ENCODE measurements at places on chromosomes 1 and 21.

DNA sequence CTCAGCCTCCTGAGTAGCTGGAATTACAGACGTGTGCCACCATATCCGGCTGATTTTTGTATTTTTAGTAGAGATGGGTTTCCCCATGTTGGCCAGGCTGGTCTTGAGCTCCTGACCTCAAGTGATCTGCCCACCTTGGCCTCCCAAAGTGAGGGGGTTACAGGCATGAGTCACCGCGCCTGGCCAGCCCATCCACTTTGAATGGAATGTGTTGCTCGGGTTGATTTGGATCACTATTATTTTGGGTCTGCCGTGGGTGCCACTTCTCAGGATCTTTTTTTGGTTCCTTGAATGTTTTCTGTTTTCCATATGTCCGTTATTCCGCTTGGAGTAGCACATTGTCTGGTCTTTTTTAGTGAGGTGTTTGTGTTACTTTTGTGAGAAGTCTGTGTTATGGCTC lies 17.0 kb downstream of the PCNT start:
- no peak for DNase-seq

- DNase-seq: no peak
Measured at GRCh38 chr1:2404890-2405511, 7.4 kb downstream of the PEX10 start.

DNA sequence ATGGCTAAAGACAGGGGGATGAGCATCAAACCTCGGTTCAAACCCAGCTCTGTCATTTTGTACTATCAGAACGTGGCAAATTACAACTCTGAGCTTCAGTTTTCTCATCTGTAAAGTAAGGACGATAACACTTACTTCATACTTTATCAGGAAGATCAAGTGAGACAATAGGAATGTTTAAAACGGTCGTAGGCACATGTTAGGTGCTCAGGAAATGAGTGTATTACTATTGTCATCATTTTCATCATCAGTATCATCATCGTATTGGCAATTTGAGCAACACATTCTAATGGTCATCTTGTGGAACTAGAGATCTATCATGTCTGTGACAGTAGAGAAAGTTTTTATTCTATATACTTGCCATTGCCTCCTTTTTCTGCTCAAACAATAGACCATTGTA lies 22.1 kb upstream of the GADD45A start:
- DNase-seq: no peak

DNA sequence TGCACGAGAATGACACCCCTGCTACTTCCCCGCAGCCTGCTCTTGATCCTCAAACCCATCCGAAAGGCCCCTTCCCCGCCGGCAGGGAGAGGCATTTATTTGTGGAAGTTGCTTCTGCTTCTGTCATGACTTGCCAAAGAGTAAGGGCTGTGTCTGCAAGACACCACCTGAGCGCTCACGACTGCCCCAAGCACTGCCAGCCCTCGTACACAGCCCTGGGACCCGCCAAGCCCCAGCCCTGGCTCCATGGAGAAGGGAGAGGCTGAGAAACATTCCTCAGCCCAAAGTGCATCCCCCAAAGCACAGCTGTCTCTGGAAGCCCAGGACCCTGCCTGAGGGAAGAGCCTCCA lies 6.3 kb upstream of the TPRG1L start:
- DNase-seq: no peak

GRCh38 chr1:59263111-59263510 lies 33.8 kb upstream of the FGGY start:
- DNase-seq: no peak

DNA sequence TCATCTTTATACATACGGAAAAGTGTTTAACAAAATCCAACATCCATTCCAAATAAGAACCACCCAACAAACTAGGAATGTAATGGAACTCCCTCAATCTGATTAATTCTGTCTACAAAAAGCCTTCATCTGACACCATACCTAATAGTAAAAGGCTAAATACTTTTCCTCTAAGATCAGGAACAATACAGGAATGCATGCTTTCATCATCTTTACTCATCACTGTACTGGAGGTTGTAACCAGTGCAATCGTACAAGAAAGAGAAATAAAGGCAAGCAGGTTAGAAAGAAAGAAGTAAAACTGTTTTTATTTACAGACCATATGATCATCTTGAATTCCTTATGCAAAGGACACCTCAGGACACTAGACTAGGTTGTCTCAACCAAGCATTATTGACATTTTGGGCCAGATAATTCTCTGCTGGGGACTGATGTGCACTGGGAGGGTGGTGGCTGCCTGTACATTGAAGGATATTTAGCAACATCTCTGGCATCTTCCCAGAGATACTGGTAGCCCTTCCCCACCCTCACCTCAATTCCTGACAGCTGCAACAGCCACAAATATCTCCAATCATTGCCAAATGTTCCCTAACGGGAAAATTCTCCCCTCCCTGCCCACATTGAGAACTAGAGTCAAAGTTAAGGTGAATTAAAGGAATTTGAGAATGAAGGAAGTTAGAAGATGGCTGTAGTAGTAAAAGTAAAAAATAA lies 30.6 kb upstream of the INSL5 start:
- no peak for DNase-seq
